ENCODE measurements at places on chromosomes 2 and 18.

- DNase-seq = no peak
Observed at GRCh38 chr2:104870100-104870975, 16.4 kb downstream of the POU3F3 start.

GRCh38 chr2:26692279-26692896 is at the start of gene KCNK3:
Gene KCNK3 (plus strand): TSS chr2:26692722. CDS start chr2:26692876, 154 bp downstream.
- peak; percentile 41 for DNase-seq

- peak; percentile 13 for DNase-seq
Observed at GRCh38 chr2:237791977-237792727, 6.4 kb upstream of the RBM44 start.

- DNase-seq = no peak
Observed at GRCh38 chr2:26534865-26535662, 57.1 kb upstream of the OTOF start.

- DNase-seq = no peak
Observed at GRCh38 chr18:9916077-9916639, 2.3 kb downstream of the VAPA start.

- DNase-seq = peak; percentile 91
Observed at GRCh38 chr18:23231340-23232021, 96.2 kb downstream of the CABLES1 start.

DNA sequence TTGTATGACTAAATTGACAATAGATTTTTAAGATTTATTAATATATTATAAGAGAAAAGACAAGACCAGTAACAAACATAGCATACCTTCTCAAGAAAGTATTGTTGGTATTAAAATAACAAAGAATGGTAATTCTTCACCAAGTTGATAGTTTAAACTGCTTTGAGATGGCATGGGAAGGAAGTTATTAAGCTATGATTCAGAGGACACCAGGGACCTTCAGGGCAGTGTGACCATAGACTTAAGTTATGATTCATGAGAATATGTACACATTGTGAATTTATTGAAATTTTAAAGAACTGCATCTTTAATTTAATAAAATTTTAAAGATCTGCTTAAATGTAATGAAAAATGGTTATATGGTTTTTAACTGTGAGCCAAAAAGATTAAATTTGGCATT is 205.7 kb downstream of the DSEL start:
- DNase-seq = peak; percentile 45

GRCh38 chr2:164847291-164847690 is 5.7 kb upstream of the COBLL1 start:
- DNase-seq = no peak

GRCh38 chr18:10798727-10799550 is 273.1 kb downstream of the NAPG start:
- DNase-seq = peak; percentile 54

- DNase-seq = peak; percentile 35
Observed at GRCh38 chr2:174059178-174059883, 94.2 kb upstream of the SP3 start.

DNA sequence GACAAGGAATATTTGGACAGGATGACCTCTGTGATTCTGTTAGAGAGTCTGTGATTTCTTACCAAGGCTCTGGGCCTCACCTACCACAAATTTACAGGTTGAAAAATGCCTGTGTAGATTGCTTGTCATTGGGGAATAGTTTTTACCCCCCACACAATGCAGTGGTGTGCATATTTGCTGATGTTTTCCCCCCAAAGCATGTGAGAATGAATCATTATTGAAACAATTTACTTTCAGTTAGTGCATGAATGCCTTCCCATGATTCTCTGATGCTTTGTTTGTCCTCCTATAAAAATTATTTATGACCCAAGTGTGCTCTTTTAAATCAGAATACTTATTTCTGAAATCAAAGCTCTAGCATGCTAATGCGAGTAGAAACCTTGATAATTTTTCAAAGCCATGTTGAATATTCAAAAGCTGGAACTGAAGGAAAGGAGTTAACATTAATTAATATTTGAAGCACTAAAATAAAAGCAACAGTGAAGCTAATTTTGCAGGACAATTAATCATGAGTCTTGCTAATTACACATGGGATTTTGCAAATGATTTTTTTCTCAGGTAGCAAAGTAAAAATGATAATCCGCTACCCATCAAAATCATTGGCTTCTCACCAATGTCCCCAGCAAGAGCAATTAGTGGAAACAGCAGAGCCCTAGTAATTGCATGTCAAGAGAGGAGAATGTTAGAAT is 361.2 kb upstream of the HNRNPA3 start:
- DNase-seq = no peak

All from fibroblast of upper back skin (primary cell).